Bronchial smooth muscle cell (primary cell): ENCODE measurements at places on chromosomes 13 and 19. TPM values are rescaled to one million over a fixed set of nuclear protein-coding genes. Genes with fewer than 3 reads are reported as not detected.

The ZNF235 gene
- 3.8 and 3.9 TPM in 2 replicates for total RNA-seq

The TNFSF9 gene
- total RNA-seq, result 0.09 and 0.63 TPM in 2 replicates

The C19orf67 gene
- total RNA-seq, result not detected in 2 replicates

The C5AR1 gene
- total RNA-seq, result 0.16 and 0.17 TPM in 2 replicates

The TNFSF13B gene
- total RNA-seq, result 4.9 and 5.5 TPM in 2 replicates

The ZNF611 gene
- total RNA-seq, result 6.5 and 9.7 TPM in 2 replicates
